ENCODE measurements at places on chromosomes 6 and 20.
A peak's percentile ranks its signal among the peaks of the same experiment; 100 is the strongest.

GRCh38 chr20:31969991-31970390 lies 2.0 kb downstream of the XKR7 start:
- no peak for DNase-seq

GRCh38 chr6:5638666-5639065 lies 368.1 kb downstream of the NRN1 start:
- DNase-seq, result no peak

- no peak for DNase-seq
These were observed 54.0 kb downstream of the TMEM242 start for GRCh38 chr6:157269261-157269794.

DNA sequence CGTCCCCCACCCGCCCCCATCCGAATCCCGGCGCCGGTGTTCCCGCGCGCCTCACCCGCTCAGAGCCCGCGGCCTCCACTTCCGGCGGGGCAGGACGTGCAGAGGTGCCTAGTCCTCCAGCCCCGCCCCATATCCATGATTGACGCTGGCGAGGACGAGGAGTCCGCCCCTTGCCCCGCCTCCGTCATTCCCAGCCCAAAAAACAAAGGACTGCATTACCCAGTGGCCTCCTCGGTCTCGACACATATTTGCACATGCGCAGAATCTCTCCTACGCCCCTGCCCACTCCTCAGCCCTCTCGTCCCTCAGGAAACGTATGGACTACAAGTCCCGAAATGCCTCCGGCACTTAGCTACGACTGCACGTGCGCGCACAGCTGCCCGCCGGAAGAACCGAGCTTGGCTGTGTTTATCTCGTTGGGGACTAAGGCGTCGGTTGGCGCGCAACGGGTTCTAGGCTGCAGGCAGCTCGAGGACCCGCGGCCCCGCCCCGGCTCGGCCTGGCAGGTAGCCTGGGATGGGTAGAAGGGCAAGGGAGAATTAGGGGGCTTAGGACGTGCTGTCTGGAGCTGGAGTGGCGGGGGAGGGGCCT lies at the start of the genes KLHDC3 and MEA1:
TSS of gene KLHDC3 (plus strand) at position 407 of the 591 bp plus-strand sequence. CDS start 2,944 bp downstream, outside the sequence.
TSS of gene MEA1 (minus strand) at position 104 of the 591 bp plus-strand sequence. CDS start 133 bp downstream, outside the sequence.
- peak; percentile 96 for DNase-seq

DNA sequence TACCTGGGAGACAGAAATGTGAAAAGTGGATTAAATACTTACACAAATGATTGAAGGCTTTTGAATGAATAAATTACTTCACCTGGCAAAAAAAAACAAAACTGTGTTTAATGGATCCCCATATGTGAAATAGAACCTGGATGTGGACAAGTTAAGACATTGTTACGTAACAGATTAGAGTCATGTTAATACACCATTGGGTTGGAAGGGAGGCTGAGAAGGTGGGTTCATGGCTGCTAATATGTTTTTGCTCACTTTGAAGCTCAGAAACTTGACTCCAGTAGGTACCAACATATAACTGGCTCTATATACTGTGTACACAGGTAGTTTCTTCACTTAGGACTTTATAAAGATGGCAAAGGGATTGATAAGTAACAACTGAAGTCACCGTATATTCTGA lies 21.4 kb upstream of the TENT5A start:
- DNase-seq, result no peak

DNA sequence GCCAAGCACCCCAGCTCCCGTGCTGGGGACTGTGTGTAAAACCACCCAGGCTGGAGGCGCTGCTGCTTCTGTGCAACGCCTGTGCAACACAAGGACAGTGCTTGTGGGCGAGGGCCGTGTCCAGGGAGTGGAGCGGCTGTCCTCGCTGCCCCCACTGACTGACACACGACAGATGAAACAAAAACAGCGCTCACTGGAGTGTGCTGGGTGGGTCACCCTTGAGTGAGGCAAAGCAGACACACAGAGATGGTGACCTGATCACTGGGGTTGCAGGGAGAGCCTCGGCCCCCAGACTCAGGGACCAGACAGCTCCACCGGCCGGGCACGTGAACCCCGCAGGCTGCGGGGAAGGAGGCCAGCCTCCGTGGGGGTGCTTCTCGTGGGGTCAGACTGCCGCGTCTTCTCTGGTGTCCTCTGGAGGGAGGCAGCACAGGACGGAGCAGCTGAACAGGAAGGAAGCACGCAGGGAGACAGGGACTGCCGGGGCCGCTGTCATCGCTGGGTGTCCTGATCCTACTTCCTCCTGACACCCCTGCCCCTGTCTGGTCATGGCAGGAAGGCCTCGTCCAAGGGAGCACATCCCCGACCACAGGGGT lies 75.9 kb upstream of the CST7 start:
- DNase-seq, result no peak

DNA sequence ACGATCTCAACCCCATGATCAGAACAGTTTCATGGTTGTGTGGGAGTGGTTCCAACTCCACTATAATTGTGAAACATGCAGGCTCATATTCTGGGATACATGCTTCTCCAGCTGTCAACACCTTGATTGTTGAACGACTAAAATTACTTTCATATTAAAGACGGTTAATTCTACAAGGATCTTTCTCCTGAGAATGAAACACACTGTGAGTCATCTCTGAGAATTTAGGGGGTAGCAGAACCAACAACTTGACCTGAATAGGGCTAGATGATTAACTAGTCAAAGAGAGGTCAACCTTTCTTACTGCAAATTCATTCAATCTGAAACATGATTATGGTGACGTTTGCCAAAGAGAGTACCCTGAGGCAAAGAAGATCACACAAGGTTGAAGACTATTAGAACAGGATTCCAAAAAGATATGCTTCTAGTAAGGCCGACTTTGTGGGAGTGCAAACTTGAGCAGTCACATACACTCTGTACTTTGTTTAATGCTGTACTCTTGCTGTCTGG lies 175.2 kb upstream of the CITED2 start:
- no peak for DNase-seq

- no peak for DNase-seq
These were observed 92.1 kb upstream of the NEDD9 start for GRCh38 chr6:11324453-11325015.

DNA sequence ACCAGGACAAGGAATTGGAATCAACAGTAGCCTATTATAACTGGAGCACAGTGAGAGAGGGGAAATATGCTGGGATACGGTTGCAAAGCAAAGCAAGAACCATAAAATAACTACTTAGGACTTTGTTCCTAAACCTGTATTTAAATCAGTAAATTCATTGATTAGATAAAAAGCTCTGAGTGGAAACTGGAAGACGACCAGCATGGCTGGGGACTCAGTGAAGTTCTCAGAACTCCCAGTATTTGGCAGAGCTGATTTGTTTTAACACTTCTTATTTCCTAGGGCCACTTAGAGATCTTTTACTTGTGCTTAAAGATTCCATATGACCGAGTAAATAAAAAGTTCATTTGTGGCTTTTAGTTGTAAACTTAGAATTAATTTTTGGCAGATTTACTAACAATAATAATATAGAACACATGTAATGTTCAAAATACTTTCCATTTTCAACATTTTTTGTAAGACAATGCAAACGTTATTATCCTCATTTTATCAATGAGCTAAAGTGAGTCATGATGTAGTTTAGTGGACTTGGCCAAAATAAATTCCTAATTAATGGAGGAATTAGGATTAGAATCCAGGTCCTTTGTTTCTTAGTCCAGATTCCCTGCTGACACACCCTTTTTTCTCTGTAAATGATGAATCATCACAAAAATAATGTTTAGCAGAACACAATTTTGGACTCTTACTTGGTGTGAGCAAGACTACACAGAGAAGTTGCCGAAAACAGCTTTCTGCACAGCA lies 392.9 kb downstream of the GJA1 start:
- no peak for DNase-seq

- no peak for DNase-seq
These were observed 164.0 kb downstream of the TBC1D7 start for GRCh38 chr6:13164291-13164690.

- no peak for DNase-seq
These were observed 18.3 kb upstream of the GTSF1L start for GRCh38 chr20:43744966-43745730.

All from esophagus squamous epithelium (tissue), 5 donors.